ENCODE measurements at places on chromosomes 7 and 10.

GRCh38 chr7:140225562-140226249, 48.9 kb upstream of the KDM7A start:
- DNase-seq: peak; percentile 22

GRCh38 chr10:5964736-5965135, 12.6 kb downstream of the IL15RA start:
- DNase-seq: no peak

GRCh38 chr10:33706191-33706590, 371.7 kb upstream of the NRP1 start:
- DNase-seq: no peak

DNA sequence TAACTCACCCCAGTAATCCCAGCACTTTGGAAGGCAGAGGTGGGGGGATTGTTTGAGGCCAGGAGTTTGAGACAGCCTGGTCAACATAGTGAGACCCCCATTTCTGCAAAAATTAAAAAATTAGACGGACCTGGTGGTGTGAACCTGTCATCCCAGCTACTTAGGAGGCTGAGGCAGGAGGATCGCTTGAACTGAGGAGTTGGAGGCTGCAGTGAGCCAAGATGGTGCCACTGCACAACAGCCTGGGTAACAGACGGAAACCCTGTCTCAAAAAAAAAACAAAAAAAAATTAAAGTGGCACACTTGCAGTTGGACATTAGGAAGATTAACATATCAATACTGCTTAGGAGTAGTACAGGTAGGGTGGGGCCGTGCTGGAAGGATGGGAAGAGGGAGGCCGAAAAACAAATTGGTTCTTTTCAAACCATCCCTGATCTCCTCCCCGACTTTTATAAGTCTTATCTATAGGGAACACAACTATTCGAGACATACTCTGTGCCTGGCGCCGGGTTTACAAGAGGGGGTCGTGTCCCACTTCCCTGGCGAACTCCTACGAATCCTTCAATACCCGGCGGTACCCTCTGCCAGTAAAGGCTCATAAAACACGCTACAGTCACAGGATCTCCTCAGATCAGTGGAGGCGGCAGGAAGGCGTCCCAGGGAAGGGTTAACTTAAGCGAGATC, 628 bp downstream of the TAF6 start:
- no peak for DNase-seq

DNA sequence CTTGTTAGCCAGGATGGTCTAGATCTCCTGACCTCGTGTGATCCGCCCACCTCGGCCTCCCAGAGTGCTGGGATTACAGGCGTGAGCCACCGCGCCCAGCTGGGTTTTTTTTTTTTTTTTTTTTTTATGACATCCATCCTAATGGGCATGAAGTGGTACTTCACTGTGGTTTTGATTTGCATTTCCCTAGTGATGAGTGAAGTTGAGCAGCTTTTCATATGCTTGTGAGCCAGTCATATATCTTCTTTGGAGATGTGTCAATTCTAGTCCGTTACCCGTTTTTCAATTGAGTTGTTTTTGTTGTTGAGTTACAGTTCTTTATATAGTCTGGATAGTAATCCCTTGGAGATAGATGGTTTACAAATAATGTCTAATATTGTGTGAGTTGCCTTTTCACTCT, 127.7 kb downstream of the SMURF1 start:
- DNase-seq: no peak

GRCh38 chr7:55413442-55413841, 48.3 kb downstream of the LANCL2 start:
- DNase-seq: no peak

GRCh38 chr10:86609920-86610319, 44.4 kb upstream of the OPN4 start:
- DNase-seq: no peak

GRCh38 chr10:96344178-96344577, 14.6 kb downstream of the OPALIN start:
- DNase-seq: no peak

DNA sequence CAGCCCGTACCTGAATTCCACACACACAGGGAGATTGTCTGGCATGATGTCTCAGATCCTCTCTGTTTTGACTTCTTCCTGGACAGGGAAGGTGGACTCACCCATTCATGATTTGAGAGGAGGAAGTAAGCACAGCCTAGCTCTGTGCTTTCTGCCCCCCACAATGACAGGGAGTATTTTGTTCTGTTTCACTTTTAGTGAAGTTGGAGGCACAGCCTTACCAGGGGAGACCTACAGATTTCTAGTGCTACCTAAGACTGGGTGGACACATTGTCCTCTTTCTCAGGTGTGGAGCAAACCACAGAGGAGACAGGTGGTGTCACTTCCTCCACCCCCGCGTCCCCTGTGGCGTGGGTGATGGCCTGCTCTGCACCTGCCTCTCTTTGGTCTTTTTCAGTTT, 408.6 kb upstream of the PFKP start:
- DNase-seq: no peak

DNA sequence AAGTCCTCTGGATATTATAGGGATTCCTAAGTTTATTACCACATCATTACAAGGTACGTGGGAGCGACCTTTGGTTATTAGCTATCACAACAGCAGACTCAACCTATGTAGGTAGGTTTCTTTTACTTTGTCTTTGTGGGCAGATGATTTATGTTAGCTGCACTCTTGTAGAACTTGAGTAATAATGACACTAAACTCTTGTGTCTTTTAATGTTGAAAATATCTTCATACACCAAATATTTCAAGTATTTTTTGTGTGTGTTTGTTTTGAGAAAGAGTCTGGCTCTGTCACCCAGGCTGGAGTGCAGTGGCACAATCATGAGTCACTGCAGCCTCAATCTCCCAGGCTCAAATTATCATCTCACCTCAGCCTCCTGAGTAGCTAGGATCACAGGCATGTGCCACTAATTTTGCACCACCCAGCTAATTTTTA, 19.2 kb upstream of the SUPV3L1 start:
- no peak for DNase-seq

- DNase-seq: no peak
Observed at GRCh38 chr10:77231884-77232610, 405.6 kb downstream of the KCNMA1 start.
